ENCODE measurements at places on chromosomes 2 and 18.

GRCh38 chr18:48300463-48300961 is 108.7 kb downstream of the ZBTB7C start:
- DNase-seq = no peak

DNA sequence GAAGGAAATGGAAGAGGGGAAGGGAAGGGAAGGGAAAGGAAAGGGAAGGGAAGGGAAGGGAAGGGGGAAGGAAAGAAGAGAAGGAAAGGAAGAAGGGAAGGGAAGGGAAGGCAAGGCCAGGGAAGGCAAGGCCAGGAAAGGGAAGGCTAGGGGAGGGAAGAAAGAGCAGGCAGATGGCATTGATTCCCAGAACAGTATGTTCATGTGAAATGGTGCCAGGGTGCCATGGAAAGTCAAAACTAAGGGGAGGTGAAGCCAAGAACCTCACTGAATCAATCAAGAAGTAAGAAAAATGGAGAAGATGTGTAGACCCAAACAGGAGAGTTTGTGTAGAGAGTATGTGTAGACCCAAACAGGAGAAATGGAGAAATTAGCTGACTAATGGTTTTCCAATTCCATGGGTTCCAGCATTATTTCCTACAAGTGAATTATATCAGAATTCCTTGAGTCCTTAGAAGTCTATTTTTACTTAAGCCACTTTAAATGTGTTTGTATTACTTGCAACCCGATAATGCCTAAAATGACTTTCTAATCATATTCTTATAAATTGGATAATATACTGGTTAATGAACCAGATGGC is 367.6 kb downstream of the TXNL1 start:
- DNase-seq = no peak

DNA sequence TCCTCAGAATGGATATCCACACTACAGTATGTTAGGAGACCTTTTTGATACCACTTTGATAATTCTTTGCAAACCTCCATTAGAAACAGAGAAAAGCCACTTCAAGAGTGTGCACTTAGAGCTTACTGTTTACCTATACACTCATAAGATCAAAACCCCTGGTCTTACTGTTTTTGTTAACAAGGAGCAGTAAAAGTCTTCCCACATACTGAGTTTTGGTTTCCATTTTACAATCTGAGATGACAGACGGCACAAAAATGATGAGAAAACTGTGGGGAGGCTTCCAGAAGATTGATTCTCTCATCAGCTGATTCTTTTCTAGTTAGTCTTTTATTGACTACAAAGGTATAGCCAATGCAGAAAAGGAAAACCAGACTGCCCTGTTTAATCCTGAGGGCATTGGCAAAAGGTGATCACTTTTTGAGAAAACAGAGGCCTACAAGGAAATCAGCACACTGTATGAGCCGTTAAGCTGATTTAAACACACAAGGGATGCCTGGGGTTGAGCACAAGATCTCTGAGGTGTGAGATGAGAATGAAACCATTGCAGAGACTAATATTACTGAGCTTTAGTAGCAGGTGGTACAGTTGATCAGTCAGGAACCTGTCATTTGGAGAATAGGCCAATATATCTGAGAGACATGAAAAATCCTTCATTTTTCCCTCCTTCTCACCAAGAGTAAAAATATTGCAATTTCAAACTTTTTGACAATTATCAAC is 368.6 kb downstream of the GRB14 start:
- DNase-seq = no peak

DNA sequence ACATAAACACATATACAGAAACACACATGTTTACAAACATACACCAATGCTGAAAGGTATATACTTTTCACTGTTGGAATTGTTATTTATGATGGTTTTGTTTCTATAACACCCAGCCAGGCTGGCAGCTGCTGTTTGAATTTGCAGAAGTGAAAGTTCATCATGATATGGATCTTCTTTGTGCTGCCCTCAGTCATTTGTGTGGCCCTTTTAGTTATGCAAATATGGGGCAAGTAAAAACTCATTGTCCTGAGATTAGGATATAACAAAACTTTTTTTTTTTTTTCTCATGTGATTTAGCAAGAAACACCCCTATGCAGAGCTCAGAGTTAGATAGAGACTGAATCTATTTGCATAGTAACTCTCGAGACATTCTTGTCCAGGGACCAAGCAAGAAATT is 714.1 kb downstream of the KCNJ3 start:
- DNase-seq = no peak

GRCh38 chr2:84841577-84841976 is 39.3 kb downstream of the TRABD2A start:
- DNase-seq = no peak

DNA sequence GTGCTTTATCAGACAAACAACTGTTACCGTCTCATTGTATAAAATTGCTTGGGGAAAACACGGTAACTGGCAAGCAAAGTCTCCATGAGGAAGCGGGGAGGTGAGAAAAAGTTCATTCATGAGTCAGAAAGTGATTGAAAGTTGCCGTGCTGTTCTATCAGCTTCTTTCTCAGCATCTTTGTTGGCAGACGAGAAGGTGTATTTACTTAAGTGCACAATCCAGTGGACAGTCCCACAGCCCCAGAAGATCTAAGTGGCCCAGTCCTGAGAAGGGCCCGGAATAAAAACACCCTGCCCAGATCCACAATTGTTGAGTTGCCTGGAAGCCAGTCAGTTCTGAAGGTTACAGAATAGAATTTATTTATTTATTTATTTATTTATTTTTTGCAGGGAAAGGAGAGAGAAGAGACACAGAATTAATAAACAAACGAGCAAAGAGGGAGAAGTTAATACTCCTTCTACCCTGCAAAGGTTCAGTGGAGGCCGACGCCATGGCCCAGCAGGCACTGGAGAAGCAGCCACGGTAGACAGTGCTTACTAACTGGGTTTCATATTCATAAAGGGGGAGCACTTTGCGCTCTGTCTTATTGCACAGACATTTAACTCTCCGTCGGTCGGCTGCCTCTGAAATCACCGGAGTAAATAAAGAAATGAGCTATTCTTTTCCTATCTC is 676.0 kb upstream of the SALL3 start:
- DNase-seq = no peak

DNA sequence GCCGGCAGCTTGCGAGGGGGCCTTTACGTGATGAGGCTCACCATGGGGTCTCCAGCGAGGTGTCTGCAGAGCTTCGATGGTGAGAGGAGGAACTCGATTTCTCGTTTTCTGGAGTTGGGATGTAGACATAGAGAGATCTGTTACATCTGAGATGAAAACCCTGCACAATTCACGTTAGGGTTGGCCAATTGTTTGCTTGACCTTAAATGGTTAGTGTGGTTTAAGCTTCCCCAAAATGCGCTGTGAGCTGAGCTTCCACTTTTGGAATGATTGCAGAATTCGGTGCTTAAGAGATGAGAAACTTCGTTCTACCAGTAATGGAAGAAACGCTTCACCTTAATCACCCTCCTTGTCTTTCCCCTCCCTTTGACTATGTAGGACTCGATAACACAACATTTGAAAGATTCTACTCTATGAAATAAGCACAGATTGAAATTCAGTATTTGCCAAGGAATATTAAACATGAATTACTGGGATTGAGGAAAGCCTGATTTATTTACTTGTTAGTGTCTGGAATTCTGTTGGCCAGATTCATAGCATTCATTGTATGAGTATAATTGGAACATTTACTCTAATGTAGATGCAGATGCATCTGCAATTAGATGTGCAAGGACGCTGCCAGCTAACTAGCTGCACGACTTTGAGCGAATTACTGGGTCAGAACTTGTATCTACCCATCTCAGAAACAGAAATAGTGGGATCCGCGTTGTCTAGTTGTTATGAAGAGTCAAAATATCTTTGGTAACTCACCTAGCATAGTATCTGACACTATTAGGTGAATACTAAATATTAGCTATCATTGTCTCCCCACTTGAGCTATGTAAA is 1.6 kb upstream of the KLF7 start:
- no peak for DNase-seq

GRCh38 chr18:3688690-3689089 is 238.7 kb downstream of the TGIF1 start:
- DNase-seq = no peak

GRCh38 chr18:51907687-51908597 is 432.1 kb upstream of the DCC start:
- no peak for DNase-seq

GRCh38 chr2:48207851-48208250 is 301.6 kb upstream of the FBXO11 start:
- no peak for DNase-seq

- no peak for DNase-seq
Measured at GRCh38 chr18:48017635-48018034, 87.2 kb upstream of the SMAD2 start.

DNA sequence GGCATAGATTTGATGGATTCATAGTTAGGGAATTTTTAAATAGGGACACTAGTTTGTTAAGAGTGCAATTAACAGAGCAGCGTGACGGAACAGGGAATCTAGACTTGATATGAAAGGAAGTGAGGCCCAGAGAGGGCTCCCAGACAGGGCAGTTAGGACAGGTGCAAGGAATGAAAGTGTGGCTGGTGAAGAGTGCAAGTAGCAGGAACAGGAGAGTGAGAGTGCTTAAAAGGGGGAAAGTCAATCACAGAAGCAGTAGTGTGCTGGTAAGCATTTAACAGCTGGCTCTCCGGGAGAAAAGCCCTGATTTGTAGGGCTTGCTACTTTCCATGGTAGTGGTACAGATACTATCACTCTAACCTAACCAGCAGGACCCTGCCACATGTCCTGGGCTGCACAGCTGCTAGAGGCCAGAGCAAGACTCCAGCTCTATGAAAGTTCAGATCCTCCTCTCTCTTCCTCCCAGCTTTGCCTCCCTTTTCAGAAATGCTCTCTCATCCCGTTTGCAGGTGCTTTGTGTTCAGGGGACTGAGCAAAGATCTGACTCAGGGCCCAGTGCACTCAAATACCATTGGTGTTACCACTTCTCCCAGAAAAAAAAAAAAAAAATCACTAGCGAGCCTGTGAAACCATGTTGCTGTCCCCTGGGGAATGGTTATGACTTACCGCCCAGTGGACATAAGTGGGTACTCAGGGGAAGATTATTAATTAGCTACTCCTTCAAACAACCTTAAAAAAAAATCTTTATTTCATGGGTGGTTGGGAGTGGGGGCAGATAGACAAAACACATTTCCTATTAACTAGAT is 18.1 kb upstream of the GCFC2 start:
- DNase-seq = no peak

GRCh38 chr2:179098080-179098689 is 48.2 kb upstream of the CCDC141 start:
- DNase-seq = no peak

GRCh38 chr2:241798631-241799521 is 10.1 kb upstream of the NEU4 start:
- DNase-seq = no peak

DNA sequence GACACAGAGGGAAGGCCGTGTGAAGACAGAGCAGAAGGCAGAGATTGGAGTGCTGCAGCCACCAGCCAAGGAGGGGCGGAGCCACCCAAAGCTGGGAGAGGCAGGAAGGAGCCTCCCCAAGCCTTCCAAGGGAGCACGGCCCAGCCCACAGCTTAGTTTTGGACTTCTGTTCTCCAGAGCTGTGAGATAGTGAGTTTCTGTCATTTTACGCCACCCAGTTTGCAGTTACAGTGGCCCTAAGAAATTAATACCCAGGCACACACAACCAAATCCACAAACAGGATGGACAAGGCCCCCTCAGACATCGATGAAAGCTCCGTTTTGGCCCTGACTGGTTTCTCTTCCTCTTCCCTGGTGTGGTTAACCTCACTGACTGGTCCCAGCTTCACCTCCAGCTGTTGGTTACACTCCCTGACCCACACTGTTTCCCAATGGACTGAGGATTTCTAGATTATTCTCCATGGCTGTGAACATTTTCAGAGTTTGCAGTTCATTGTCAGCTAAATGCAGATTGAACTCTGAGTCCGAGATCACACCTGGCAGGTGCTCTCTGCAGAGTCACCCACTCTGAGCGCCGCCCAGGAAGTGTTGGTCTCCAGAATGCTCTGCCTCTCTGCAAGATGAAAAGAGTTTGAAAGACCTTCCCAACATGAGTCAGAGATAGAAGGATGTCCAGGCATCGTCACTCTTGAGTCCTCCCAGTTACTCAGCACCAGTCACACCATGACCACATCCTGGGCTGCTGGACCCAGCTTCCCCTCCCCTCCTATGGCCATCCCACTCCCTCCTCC is 100.2 kb downstream of the TWIST2 start:
- no peak for DNase-seq

DNA sequence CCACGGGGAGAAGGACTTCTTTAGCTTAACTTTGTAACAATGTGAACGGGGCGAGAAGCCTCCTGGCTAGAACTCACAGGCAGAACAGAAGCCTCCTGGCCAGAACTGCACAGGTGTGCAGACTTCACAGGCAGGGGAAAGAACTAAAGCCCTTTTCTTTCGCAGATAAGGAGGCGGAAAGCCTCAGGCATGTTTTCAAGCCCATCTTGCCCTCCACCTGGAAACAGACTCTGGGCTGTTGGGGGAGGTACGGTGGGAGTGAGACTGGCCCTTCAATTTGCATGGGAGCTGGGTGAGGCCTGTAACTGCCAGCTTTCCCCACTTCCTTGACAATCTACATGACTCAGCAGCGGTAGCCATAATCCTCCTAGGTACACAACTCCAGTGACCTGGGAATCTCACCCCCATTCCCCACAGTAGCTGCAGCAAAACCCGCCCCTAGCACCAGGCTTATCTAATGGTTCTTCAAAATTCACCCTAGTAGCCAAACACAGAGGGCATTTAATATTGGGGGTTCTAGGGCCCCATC is 22.9 kb upstream of the ABCA12 start:
- no peak for DNase-seq

GRCh38 chr2:98511981-98512380 is 67.3 kb downstream of the INPP4A start:
- no peak for DNase-seq

GRCh38 chr2:45394216-45394615 is 216.9 kb downstream of the SRBD1 start:
- DNase-seq = no peak

DNA sequence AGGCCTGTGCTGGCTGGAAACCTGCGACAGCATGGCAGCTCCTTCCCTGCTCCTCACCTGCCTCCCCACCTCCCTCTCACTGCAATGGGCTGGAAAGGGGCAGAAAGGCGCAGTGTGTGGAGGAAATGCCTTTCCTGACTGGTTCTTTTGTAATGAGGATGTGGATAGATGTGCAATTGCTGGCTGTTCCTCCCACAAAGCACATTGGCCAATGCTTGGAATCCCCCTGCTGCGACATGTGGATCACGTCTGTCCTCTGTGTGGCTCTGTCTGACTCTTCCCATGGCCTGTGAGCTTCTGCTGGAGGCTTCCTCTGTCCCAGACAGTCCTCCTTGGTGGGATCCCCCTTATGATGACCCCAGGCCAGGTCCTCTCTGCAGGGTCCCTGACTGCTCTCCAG is 172.5 kb downstream of the NCK2 start:
- no peak for DNase-seq
